Stimulated activated CD4-positive, alpha-beta T cell treated with anti-CD3 and anti-CD28 coated beads, Interleukin-1b, Interleukin-23, amount 100 ng/mL, for 1 hour (primary cell): ENCODE measurements at places on chromosomes 16 and 17.

DNA sequence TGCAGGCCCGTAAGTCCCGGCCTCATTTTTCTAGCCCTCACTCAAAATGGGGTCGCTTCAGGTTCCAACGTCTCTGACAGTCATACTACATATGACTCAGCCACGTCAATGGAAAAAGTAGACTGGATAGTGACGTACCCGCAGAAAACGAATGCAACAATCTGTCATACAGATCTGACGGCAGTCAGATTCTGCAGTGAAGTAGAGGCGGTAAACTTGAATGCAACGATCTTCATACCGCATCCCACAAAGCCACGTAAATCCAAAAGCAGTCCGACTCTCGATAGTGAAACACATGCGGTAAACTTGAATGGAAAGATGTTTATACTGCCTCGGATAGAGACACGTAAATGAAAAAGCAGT is 38.4 kb upstream of the ARL4D start:
- peak; percentile 50 for DNase-seq

DNA sequence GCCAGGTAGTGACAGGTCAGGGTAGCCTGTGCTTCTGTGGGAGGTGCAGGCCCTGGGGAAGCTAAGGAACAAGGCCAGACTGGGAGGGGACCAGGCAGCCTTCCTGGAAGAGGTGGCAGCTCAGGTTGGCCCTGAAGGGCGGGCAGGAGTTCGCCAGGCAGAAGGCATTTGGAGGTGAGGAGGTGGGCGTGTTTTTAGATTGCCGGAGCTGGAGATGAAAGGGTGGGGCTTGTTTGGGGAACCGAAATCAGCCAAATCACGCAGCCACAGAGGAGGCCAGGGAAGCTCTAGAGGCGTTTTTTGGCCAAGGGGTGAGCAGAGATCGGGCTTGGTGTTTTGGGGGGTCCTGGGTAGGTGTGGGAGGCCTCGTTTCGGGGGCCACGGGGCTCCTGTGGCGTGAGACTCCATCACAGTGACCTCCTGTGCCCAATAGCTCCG is 7.6 kb downstream of the ADCY7 start:
- no peak for DNase-seq

DNA sequence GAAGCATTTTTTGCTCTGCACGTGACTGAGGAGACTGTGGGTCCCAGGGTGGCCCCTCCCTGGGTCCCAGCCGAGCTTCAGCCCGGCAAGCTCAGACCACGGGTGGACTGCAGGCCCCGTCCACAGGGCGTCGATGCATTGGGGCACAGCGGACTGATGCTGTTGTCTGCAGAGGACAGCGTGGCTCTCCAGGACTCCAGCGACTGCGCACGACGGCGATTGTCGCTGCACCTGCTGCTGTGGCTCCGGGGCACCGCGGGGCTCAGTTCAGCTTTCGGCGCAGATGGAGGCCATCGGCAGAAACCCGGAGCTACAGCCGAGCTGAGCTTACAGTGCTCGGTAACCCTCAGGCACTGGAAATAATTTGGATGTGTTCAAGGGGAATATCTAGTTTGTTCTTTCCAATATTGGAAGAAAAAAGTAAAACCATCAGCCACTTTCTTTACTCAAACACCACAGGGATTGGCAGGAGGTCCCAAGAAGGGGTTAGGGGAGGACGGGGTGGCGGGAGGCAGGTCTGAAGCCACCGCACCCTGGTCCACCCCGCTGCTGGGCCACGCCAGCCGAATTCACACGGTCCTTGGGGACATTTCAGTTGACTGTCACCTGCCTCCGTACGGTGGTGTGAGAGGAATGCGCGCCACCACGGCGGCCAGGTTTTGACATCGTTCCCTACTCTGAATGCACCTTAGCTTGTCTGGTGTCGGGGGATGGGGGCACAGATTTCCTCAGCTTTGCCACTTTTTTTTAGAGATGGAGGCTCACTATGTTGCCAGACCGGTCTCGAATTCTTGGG is 88.7 kb upstream of the RPH3AL start:
- DNase-seq = no peak

- DNase-seq = no peak
Observed at GRCh38 chr16:47284999-47285398, 141.3 kb upstream of the NETO2 start.

GRCh38 chr17:76353004-76353598 is 615 bp downstream of the PRPSAP1 start:
- DNase-seq = no peak

GRCh38 chr17:15392326-15392741 is 50.9 kb upstream of the TEKT3 start:
- no peak for DNase-seq

- no peak for DNase-seq
Observed at GRCh38 chr16:84315422-84315821, 20.7 kb downstream of the WFDC1 start.

- DNase-seq = no peak
Observed at GRCh38 chr17:62996221-62996620, 30.2 kb downstream of the TANC2 start.

- DNase-seq = no peak
Observed at GRCh38 chr16:21023509-21024202, 123.1 kb downstream of the LYRM1 start.

DNA sequence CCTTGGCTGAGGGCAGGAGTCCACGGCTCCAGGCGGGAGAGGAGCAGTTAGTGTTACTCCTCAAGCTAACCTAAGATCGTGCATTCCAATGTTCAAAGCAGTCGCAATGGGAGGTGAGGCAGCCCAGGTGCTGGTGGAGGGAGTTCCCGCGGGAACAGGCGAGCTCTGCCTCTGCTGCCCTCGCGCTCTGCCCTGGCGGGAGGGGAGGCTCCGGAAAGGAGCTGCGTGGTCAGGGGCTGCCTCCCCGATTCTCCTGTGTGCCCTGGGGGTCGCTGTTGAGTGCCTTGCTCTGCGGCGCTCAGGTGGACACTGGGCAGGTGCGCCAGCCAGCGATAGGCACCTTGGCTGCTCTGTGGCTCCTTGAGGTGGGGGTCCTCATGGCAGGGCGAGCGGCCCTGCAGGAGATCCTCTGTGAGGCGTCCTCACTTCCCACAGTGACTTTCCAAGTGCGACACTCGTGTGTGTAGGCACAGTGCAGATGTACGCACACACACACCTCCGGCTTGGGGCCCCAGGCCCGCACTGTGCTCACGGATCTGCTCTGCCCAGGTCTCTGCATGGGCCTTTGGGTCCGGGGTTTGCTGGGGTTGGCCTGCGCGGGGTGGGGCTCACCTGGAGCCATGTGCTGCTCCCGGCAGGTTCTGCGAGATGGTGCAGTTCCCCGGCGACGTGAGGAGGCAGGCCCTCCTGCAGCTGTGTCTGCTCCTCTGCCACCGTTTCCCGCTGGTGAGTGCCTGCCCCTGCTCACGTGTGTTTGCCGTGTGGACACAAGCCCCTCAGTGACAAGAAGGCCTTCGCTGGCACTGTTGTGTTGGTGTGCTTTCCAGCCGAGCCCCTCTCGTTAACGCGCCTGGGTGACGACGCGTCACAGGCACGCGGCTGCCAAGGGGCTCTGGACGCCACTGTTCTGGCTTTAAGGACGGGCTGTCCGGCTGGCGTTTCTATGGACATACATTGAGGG is 97.9 kb upstream of the ZNF750 start:
- DNase-seq = no peak
